Caco-2 (cell line): ENCODE measurements at places on chromosomes 5 and 9.

DNA sequence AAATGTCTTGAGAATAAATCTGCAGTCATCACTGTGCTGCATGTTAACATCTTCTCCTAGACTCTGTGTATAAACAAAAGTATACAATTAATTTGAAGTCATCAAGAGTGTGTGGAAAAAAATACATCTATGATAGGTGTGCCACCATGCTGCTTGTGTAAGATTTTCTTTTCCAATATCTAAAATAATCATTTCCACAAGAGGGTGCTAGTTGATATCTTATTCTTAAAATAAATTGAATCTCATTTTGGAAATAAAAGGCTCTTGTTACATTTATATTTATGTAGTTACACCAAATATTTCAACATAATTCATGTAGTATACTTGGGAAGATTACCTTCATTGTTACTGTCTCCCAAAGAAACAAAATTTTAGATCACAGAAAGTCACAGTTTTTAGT, 14.1 kb upstream of the MOCS2 start:
- H3K36me3 ChIP-seq = no peaks in the 10 kb centered on the region
- no peak for DNase-seq
- H3K27me3 ChIP-seq = no peaks in the 10 kb centered on the region
- no peak overlapping the region for H3K27ac ChIP-seq
- no peak overlapping the region for H3K4me3 ChIP-seq

GRCh38 chr9:7298123-7298522, 501.5 kb downstream of the DMAC1 start:
- no peak overlapping the region for H3K4me3 ChIP-seq
- no peak overlapping the region for H3K27ac ChIP-seq
- H3K27me3 ChIP-seq = no peaks in the 10 kb centered on the region
- H3K36me3 ChIP-seq = no peaks in the 10 kb centered on the region
- no peaks in the 10 kb centered on the region for H3K4me1 ChIP-seq

DNA sequence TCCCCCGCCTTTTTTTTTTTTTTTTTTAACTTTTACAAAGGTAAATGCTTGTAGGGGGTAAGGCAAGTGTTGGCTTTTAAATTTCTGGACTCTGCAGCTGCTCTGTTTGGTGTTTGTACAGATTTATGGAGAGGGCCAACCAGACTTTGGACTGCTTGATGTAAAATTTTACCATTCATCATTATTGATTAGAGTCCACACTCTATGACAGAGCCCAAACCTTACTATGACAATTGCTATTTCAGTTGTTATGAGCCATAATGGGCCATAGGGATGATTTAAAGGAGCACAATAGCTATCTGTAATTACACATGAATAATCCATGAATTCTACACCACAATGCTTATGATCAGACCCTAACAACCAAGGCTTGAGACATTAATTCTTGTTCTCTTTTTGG, 867.2 kb downstream of the NR2F1-AS1 start:
- no peak overlapping the region for H3K4me3 ChIP-seq
- H3K27ac ChIP-seq = no peak overlapping the region
- no peaks in the 10 kb centered on the region for H3K36me3 ChIP-seq
- no peaks in the 10 kb centered on the region for H3K27me3 ChIP-seq
- DNase-seq = no peak
- no peaks in the 10 kb centered on the region for H3K4me1 ChIP-seq

DNA sequence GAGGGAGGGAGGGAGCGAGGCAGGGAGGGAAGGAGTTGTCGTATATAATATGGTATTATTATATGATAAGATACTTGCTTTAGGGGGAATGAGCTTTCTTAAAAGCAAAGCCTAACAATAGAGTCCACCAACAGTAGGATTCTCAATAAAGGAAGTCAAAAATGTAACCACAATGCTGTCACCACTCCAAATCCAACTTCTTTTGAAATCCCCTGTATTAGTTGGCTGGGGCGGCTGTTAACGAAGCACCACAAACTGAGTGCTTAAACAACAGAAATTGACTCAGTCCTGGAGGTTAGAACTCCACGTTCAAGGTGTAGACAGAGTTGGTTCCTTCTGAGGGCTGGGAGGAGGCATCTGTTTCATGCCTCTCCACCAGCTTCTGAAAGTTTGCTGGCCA, 23.1 kb downstream of the GAS1 start:
- H3K27me3 ChIP-seq = no peaks in the 10 kb centered on the region
- no peak for DNase-seq

DNA sequence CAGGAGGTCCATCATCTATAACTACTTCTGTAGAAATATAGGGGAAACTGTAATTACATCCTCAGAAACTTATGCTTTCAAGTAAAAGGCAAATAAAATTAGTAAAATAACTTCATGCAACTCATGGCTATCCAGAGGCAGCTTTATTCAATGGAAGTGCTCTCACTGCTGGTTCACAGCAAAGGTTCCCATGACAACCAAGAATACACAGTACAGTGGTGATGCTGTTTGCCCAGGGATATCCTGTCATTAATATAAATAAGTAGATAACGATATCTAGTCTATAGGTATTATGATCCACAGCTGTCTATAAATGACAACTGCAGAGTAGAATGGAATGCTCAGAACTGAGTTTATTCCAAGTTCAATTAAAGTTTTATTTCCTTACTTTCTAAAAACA, 390.3 kb downstream of the PDE4D start:
- H3K4me3 ChIP-seq = no peak overlapping the region
- no peaks in the 10 kb centered on the region for H3K27me3 ChIP-seq
- H3K27ac ChIP-seq = no peak overlapping the region
- H3K36me3 ChIP-seq = no peaks in the 10 kb centered on the region
- no peak for DNase-seq

GRCh38 chr5:66410122-66410521, 186.1 kb upstream of the MAST4 start:
- no peak for DNase-seq
- H3K27me3 ChIP-seq = no peaks in the 10 kb centered on the region; the same call in 1 of the 2 replicates
- H3K36me3 ChIP-seq = no peaks in the 10 kb centered on the region

GRCh38 chr9:35353731-35354365, 136.1 kb upstream of the RUSC2 start:
- H3K27ac ChIP-seq = no peak overlapping the region
- DNase-seq = no peak
- no peaks in the 10 kb centered on the region for H3K36me3 ChIP-seq
- H3K4me1 ChIP-seq = no peaks in the 10 kb centered on the region
- no peak overlapping the region for H3K4me3 ChIP-seq

DNA sequence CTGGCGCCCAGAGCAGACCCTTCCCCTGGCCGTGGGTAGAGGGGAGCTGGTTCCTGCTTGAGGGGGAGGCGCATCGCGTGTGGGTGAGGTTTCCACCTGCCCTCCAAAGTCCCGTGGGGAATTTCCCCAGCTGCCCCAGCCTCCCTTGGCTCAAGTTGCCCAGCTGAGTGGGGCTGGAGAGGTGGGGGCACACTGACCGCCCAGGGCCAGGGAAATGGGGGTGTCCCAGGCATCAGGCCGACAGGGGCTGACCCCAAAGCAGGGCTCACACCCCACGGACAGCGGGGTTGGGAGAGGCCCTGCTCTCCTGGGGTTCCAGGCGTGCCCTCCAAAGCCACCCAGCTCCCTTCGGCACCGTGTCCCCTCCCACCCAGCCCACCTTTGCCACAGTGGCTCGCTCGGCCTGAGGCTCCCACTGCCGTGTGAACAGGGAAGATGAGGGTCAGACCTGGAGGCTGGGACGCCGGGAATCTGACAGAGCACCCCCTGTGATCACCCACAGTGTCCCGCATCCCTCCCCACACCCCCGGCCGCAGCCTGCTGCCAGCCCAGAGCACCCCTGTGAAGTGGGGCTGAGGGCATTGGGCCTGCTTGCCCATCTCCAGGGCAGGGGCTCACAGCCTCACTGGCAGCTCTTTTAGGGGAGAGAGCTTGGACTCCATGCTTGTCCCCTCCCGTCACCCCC, 933 bp upstream of the EGFL7 start:
- no peaks in the 10 kb centered on the region for H3K36me3 ChIP-seq
- no peak overlapping the region for H3K27ac ChIP-seq
- no peaks in the 10 kb centered on the region for H3K27me3 ChIP-seq
- no peak overlapping the region for H3K4me3 ChIP-seq
- 0 out of 2 replicates have a peak, but pooled peaks cover 3% of the 10 kb centered on the region for H3K4me1 ChIP-seq

DNA sequence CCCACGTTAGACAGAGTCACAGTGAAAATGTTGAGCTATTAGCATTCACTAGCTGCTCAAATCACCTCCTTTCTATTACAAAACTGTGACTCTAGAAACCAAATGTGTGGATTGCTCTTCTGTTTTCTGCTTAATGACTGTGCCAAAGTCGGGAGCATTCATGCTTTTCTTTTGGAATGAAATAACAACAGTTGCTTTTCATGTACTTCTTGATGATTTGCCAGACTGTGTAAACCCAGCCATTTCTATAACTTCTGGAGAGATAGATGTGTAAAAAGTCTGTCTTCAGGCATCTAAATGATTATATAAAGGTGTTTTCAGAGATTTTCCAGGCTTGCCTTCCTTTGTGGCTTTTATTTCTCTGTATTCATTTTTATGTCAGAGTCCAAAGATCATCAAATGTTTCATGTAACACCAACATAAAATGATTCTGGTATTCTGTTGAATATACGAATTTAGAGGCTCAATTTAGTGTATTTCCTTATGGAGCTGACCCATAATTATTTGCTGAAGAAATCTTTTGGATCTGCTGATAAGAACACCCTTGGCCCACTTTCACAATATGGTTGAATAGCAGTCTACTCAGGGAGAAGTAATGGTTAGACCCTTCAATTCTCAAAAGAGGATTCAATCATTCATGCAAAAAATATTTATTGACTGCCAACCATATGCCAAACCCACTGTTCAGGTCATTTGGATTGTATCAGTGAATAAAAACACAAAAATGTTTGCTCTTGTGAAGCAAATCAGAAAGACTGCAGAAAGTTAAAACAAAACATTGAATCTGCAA, 581.2 kb downstream of the CDH18 start:
- H3K4me3 ChIP-seq = no peak overlapping the region
- no peaks in the 10 kb centered on the region for H3K36me3 ChIP-seq
- DNase-seq = no peak
- no peaks in the 10 kb centered on the region for H3K27me3 ChIP-seq
- H3K4me1 ChIP-seq = no peaks in the 10 kb centered on the region

DNA sequence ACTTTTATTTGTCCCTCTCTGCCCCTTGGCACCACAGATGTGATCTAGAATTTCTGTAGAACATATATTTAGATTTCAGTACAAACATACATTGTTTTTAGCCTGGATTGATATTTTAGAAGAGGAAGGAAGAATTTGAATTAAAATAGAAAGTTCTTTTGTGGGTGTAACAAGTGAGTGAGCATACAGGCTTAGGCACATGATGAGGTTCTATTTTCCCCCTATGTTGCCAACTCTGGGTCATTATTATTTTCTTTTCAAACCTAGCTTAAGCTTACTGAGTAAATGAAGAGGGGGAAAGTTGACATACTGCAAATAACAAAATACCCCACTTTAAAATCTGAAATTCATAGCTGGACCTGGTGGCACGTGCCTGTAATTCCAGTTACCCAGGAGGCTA, 102.9 kb downstream of the GCNT1 start:
- DNase-seq = no peak
- no peaks in the 10 kb centered on the region for H3K4me1 ChIP-seq
- H3K27ac ChIP-seq = no peak overlapping the region
- H3K27me3 ChIP-seq = no peaks in the 10 kb centered on the region

GRCh38 chr5:139795074-139796001, at the start of gene PSD2:
TSS of gene PSD2 (plus strand) at chr5:139795808. CDS start at chr5:139809441, 13,633 bp downstream.
- no peak within 1 kb of the TSS for H3K27ac ChIP-seq
- H3K36me3 ChIP-seq = no peaks in the 10 kb centered on the region
- no peak for DNase-seq
- H3K27me3 ChIP-seq = peaks cover 10% of the 10 kb centered on the region
- peak within 1 kb of the TSS; percentile 23 for H3K4me3 ChIP-seq

DNA sequence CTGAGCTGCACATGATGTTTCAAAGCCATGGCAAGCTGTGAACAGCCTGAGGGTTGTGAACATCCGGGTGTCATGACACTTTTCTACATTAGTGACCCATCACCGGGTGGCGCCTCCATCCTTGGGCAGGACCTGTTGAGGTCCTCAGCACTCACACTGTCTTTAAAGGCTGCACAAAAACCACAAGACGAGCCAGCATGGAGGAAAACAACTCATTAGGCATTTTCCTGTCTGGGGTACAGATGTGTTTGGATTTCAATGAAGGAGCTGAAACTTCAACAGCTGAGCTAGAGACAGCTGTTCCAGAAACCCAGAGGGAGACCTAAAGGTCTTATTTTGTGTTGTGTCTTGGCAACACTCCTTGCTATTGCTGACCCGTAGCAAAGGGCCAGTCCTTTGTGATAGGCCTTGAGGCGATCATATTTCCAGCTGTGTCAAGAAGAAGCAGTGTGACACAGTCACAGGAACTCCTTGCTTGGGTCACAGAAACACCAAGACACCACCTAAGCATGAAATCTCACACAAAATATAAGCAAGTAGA, 151.8 kb upstream of the VLDLR start:
- H3K27ac ChIP-seq = no peak overlapping the region
- peak; percentile 50 for DNase-seq
- H3K4me3 ChIP-seq = no peak overlapping the region
- H3K36me3 ChIP-seq = no peaks in the 10 kb centered on the region

- no peak overlapping the region for H3K4me3 ChIP-seq
- H3K27me3 ChIP-seq = no peaks in the 10 kb centered on the region
- no peak overlapping the region for H3K27ac ChIP-seq
Measured at GRCh38 chr9:26669701-26670670, 222.6 kb downstream of the CAAP1 start.

DNA sequence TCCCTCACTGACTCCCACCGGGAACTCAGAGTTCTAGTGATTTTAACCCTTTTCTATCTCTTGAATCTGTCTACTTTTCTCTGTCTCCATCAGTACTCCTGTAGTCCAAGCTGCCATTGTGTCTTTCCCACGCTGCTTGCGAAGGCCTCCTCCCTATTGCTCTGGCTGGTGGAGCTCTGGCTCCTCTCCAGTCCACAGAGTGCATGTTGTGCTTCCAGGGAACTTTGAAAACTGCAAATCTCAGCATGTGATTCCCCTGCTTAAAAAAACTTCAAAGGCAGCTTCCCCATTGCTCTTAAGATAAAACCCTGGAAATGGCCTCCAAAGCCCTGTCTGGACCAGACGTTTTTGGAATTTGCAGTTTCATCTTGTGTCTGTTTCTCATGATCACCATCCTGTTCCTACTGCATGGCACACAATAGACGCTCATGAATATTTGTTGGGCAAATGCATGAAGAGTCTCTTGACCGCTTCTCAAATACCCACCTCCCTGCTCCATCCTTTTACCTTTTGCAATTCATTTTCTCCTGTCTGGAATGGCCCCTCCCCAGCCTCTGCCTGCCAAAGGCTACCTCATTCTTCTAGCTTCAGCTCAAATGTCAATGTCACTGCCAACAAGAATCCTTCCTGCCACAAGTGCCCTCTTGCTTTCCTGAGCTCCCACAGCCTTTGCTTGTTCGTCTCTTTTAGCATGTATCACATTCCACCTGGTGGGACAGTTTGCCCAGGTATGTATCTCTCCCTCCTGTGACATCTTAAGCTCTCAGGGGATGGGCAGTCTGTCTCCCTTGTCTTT, 293.2 kb downstream of the ARHGAP26 start:
- no peak overlapping the region for H3K27ac ChIP-seq
- no peaks in the 10 kb centered on the region; the same call in 1 of the 2 replicates for H3K36me3 ChIP-seq
- DNase-seq = no peak
- no peak overlapping the region for H3K4me3 ChIP-seq
- no peaks in the 10 kb centered on the region for H3K4me1 ChIP-seq
- H3K27me3 ChIP-seq = no peaks in the 10 kb centered on the region

GRCh38 chr5:151104795-151105194, 24.0 kb upstream of the TNIP1 start:
- no peaks in the 10 kb centered on the region for H3K27me3 ChIP-seq
- H3K27ac ChIP-seq = no peak overlapping the region
- no peak for DNase-seq
- H3K4me1 ChIP-seq = peaks cover 9% of the 10 kb centered on the region; the same call in 1 of the 2 replicates
- no peaks in the 10 kb centered on the region for H3K36me3 ChIP-seq

- no peak overlapping the region for H3K27ac ChIP-seq
- H3K36me3 ChIP-seq = no peaks in the 10 kb centered on the region
- H3K4me3 ChIP-seq = no peak overlapping the region
- no peak for DNase-seq
- no peaks in the 10 kb centered on the region for H3K4me1 ChIP-seq
Measured at GRCh38 chr5:139131921-139132432, 66.2 kb downstream of the SIL1 start.
